T follicular helper cell (primary cell): ENCODE measurements at places on chromosomes 4 and X.

GRCh38 chr4:127880763-127881562, at the start of gene PLK4:
TSS of gene PLK4 (plus strand) at chr4:127880893. CDS start at chr4:127881135, 242 bp downstream.
- peak; percentile 85 for DNase-seq

DNA sequence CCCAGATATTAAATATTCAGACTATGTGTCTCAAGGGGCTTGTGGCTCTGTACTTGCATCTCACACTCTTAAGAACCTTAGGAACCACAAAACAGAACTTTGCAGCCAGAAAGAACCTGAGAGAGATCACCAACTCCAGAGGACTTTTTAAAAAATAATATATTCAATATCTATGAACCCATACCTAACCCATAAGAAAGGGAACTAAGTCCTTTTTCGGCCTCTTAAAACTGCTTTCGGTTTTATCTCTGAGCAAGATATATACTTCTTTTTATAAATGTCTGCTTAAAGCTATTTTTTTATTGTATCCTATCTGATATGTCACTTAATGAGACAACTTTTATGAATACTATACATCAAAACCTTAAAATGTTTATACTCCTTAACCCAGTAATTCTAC, 10.9 kb downstream of the SMARCA1 start:
- no peak for DNase-seq

GRCh38 chr4:109266891-109267290, 35.6 kb downstream of the COL25A1 start:
- no peak for DNase-seq

- DNase-seq: peak; percentile 6
Observed at GRCh38 chr4:37452952-37453280, 208.4 kb downstream of the NWD2 start.

- no peak for DNase-seq
Observed at GRCh38 chr4:130747842-130748241, 1651.9 kb downstream of the C4orf33 start.
